ENCODE measurements at places on chromosomes 16 and 17.
A peak's percentile ranks its signal among the peaks of the same experiment; 100 is the strongest.

- DNase-seq, result no peak
These were observed 23.2 kb downstream of the SLC39A11 start for GRCh38 chr17:73069164-73069770.

GRCh38 chr16:2710711-2711231 is 9.3 kb downstream of the PRSS27 start:
- DNase-seq, result no peak

GRCh38 chr16:11393861-11394592 is 48.8 kb downstream of the RMI2 start:
- no peak for DNase-seq

DNA sequence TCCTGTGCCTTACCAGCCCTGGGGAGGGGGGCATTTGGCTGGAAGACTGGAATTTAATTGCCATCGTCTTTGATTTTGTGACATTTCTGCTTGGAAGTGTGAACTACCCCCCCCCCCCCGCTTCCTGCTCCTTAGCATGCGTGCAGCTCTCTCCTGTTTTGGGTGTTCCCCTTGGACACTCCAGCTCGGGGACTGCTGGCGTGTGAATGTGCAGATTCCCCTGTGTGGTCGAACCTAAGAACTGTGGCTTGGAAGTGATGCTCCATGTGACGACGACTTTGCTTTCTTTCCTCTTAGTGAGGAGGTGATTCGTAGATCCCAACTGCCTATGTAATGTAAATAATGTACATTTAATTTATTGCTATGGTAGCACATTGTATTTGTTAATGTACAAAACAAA is 26.1 kb downstream of the OR1D5 start:
- DNase-seq, result no peak

- DNase-seq, result no peak
These were observed 37.6 kb downstream of the RNF112 start for GRCh38 chr17:19448341-19449268.

DNA sequence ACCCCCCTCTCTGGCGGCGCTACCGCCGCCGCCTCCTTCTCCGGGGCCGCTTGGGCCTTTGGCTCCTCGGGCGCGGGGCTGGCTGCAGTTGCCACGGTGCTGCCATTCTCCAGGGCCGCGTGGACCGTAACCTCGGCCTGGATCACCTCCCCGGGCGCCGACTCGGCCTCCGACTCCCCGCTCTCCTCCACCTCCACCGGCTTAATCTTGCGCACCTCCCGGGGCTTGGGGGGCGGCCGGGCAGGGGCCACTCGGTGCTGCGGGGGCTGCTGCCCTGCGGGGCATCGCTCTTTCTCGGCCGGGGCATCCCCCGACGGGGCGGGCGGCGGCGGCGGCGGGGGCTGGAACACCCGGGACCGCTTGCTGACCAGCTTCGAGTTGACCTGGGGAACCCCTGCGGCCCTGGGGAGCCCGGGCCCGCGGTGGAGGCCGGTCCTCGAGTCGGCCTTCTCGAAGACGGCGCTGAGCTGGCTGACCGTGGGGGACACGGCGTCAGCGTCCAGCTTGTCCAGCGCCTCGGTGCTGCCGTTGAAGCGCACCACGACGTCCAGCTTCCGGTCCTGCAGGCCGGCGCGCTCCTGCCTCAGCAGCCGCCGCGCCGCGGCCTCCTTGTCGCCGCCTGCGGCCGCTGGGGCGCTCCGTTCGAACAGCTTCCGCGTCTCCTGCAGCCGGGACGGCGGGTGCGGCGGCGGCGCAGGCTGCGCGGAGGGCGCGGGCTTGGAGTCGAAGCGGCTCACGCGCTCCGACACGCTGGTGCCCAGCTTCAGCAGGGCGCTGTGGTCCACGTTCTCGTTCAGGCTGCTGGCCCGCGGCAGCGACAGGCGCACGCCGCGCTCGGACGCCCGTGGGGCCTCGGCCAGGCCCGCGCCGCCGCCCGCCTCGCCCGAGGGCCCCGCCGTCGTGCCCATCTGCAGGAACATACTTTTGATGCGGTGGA is 792 bp downstream of the PPP1R9B start:
- DNase-seq, result peak; percentile 53

DNA sequence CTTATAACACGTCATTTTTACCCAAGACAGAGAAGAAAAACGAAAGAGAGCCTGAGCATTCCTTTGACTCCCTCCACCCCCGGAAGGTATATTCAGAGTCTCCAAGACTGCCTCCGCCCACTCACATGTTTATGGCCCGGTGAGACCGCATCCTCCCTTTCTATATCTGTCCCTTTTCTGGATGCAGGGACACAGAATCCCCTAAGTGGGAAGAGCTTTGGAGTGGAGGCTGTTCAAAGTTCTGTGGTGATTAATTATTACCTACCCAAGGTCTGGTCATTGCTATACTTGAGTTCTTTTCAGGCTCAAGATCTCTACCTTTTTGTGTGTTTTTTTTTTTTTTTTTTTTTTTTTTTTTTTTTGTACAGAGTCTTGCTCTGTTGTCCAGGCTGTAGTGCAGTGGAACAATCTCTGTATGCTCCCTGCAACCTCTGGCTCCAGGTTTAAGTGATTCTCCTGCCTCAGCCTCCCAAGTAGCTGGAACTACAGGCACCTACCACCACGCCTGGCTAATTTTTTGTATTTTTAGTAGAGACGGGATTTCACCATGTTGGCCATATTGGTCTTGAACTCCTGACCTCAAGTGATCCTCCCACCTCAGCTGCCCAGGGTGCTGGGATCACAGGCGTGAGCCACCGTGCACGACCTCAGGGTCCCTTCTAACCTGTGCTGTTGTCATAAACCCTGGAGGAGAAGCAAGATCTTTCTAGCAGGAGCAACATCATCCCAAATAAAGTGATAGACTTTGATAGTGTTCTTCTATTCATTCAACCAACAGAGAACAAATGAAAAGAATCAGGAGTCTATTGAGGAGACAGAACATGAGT is 407.1 kb downstream of the WWOX start:
- no peak for DNase-seq

- DNase-seq, result no peak
These were observed 750 bp downstream of the ZFHX3 start for GRCh38 chr16:73047221-73047535.

DNA sequence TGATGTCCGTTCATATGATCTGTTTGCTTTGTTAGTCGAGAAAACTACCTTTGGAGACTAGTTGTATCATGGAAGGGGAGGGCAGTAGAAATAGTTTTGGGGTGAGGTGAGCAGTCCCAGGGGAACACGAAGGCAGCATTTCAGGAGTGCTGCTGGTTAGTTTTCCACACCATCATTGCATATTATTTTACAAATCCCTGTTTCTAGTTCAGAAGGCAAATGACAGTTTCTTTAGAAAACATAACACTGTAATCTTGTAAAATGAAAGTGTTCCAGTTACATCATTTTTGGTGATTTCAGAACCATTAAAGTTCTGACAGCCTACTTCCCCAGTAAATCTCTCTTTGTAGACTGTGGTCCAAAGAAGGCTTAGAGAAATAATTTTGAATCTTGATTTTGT is 25.4 kb downstream of the BANP start:
- DNase-seq, result no peak

Measured in activated CD4-positive, alpha-beta T cell treated with anti-CD3 and anti-CD28 coated beads, Interleukin-2, amount 50 U/mL, for 48 hours (primary cell).